ENCODE measurements at places on chromosomes 3 and 15.

DNA sequence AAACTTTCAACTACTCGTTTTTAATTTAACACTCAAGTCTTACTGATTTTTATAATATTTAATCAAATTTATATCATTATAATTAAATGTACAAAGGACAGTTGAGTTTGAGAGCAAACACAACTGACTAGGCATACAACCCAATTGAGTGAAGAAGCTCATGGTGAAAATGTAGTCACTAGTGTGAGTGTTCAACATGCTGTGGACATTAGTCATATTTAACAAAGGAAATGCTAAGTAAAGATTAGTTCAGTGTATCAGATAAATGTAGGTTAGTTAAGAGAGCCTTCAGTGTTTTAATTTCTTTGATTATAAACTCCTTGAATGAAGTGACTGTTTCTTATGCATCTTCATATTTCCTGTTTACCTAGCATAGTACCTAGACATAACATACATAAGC is 444.2 kb upstream of the GOLIM4 start:
- no peak for DNase-seq

DNA sequence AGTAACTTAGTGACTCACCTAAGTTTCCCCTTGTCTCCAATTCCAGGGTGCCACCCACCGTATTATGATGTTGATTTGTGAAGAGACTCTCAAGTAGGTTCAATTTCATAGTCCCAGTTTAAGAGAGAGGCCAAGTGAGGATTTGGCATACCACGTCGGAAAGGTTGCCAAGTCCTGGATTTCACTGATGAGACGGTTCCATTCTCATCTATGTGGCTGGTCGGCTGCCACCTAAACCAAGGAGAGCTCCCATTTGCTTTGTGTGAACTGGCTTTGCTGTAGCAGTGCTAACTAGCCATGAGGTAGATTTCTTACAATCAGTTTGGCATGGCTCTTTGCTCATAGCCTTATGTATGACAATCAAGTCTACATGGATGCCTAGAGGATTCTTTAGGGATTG is 653.6 kb downstream of the NLGN1 start:
- DNase-seq, result no peak

DNA sequence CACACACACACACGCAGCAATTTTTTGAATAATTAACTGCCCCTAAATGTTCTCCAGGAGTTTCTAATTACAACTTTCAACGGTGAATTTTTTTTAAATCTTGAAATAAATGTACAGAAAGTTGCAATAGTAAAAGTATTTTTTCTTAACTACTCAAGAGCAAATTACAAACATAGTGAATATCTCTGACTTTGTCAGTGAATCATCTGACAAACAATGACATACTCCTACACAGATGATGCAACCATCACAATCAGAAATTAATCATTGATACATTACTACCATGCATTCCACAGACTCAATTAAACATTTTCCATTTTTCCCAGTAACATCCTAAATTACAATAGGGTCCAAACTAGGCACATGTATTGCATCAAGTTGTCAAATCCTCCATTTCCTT is 597.3 kb downstream of the NAALADL2 start:
- no peak for DNase-seq

DNA sequence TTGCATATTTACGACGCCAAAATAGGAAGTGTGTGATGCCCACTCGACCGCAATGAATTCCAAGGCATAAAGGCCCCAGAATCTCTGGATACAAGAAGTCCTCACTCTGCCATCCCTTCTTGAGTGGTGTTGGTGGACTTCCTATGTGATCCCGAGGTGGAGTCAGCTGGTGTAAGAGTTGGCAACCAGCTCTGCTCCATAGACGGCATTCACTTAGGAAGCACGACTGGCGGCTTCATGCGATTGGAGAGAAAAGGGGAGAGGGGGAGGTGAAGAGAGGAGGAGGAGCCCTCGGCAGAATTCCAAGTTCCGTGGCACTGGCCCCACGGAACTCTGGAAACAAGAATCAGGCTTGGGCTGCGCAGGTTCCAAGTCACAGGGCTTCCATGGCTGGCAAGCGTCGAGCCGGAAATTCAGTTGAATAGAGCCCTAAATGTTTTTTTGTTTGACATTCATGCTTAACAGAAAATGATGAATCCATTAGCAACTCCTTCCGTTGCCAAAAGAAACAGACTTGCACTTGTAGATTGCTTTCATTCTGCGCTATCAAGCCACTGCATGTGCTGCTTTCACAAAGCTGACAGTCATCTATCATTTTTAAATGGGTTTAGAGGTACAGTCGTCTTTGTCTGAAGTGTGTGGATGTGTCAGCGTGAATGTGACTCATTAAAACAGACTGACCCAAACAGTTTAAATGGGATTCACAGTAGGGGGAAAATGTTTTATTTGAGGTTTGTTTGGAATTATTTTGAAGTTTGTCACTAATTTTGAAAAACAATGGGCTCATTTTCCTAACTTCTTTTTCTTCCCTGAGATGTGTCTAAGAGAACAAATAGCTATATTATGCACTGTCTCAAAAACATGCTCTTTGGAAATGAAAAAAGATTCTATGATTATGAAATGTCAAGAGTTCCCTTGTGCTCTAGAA is 428.3 kb upstream of the ATP11B start:
- DNase-seq, result no peak

- no peak for DNase-seq
These were observed 11.7 kb upstream of the NMB start for GRCh38 chr15:84669726-84670125.

DNA sequence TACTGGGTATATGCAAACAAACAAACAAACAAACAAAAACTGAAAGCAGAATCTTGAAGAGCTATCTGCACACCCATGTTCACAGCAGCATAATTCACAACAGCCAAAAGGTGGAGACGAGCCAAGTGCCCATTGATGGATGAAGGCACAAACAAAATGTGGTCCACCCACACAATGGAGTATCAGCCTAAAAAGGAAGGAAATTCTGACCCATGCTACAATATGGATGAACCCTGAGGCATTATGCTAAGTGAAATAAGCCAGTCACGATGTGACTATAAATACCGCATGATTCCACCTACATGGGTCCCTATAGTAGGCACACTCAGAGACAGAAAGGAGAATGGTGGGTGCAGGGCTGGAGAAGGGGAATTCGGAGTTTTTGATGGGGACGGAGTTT is 24.1 kb downstream of the XPC start:
- no peak for DNase-seq

DNA sequence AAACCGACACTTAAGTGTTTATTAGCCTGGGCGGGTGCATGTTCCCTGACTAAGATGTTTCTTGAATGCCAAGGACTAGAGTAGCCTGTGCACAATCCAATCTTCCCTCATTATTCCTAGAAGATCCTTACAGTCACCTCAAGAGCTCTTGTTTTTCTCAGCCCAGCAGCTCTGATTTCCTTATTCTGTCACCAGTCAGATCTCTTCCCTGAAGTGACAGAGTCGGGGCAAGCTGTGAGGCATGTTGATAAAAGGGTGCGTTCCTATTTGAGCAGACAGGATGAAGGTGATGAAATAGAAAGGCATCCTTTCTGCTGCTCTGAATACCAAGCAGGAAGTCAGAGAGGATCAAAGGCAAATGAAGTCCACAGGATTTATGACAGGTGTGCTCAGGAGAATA is 125.6 kb upstream of the MCTP2 start:
- DNase-seq, result no peak

- DNase-seq, result no peak
These were observed 67.9 kb upstream of the HEG1 start for GRCh38 chr3:125123451-125124305.

- no peak for DNase-seq
These were observed 130.2 kb upstream of the TOPAZ1 start for GRCh38 chr3:44111482-44111881.

- DNase-seq, result no peak
These were observed 17.1 kb downstream of the CD80 start for GRCh38 chr3:119542168-119542767.

GRCh38 chr3:151316267-151316991 is at the start of gene GPR87:
Gene GPR87 (minus strand): TSS chr3:151316820. CDS start chr3:151300100, 16,720 bp downstream.
- no peak for DNase-seq

DNA sequence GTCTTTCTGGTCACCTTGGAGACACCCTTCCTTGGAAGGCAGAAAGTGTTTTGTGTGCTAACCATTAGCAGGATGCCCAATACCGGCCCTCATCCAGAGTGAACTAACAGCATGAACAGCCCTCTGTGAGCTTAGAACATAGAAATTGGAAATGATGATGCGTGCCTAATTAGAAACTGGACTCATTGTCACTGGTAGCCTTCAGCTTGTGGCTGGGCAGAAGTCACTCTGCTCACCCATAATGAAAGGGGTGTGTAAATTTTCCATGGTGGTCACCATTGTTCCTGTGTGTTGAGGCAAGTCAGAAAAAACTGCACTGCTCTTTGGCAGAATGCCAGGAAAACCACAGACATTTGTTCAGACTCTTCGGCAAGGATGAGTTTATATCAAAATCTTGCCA is 74.7 kb upstream of the CNTN4 start:
- DNase-seq, result no peak

- DNase-seq, result peak; percentile 31
These were observed 81.2 kb downstream of the SRGAP3 start for GRCh38 chr3:9168241-9168741.

DNA sequence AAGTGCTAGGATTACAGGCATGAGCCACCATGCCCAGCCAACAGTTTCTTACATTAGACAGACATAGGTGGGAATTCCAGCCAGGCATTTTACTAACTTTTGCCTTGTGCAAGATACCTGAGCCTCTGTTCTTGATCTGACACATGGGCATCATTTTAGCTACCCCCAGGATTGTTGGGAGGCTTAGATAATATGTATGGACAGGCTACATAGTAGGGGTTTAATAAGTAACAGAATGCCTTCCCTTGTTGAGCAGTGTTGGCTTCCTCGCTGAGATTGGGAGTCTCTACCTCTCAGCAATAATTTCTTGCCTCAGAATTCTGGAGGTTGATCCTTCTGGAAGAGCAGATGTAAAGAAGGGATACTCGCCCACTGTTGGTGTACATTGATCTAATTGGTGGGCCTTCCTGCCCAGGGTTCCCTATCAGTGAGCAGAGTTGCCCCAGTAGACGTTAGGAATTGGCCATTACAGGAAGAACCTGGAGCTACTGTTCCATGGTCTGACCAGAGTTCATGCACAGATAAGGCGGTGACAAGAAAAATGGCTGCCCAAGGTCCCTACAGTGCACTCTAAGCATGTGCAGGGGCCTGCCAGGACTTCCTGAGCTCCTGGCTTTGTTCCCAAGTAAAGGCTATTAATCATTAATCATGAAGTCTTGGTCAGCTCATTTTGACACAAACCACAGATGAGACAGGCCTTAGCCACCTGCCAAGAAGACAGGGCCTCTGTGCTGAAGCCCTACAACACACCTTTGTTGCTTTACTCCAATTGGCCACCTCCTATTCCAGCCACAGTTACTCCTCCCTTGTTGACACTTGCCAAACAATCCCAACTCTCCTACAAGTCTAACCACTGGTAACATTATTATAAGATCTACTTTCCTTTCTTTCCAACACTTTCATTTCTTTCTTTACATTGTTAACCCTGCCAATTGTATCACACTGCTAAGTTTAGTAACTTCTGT is 5.0 kb upstream of the IL17RE start:
- no peak for DNase-seq

- no peak for DNase-seq
These were observed 170.6 kb upstream of the TSC22D2 start for GRCh38 chr3:150237490-150237889.

GRCh38 chr15:63764804-63765311 is 68.9 kb downstream of the HERC1 start:
- no peak for DNase-seq

DNA sequence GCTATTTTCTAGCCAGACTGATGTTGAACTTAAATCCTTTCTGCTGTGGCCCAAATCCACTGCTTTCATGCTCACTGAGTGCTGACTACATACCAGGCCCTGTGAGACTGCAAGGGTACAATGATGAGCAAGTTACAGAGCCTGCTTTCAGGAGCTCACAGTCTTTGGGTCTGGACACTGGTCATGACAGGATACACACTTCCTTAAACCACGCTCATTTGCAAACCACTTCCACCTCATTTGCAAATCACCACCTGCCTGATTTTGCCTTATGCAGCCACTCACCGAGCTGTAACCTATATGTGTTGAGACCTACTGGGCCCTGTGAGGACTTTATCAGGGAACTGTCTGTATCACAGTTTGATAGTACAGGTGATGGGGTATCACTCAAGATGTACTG is 50.2 kb upstream of the LRRC58 start:
- DNase-seq, result no peak

- no peak for DNase-seq
These were observed 5.3 kb downstream of the RAF1 start for GRCh38 chr3:12658593-12659058.

DNA sequence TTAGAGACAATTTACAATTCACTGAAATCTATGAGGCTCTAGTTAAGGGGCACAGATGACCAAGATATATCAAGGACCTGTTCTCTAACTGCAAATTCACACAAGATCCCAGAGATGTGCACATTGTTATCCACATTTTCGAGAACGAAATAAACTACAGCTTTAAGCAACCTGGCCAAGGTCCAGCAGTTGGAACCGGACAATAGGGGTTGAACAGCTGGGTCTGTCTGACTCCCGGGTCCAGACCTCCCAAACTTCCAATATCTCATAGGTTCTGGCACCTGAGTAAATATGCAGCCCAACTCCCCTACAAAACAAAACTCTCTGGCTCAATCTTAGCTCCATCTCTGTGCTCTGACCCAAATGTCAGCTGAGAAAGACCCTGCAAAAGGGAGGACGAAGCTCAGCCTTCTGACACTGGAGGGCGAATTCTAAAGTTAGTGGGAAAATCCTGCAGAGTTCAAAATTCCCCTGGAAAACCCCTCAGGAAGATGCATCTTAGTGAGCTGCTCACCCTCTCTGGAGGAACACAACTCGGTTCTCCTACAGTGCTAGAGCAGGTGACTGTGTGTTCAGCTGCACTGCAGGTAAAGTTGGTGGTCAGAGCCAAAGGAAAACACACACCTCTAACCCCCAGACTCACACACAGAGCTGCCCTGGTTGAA is 14.2 kb upstream of the SPATA12 start:
- no peak for DNase-seq

Data from stimulated activated CD4-positive, alpha-beta T cell treated with anti-CD3 and anti-CD28 coated beads, Interleukin-1b, Interleukin-23, amount 100 ng/mL, for 1 hour (primary cell).